ENCODE measurements at places on chromosomes 16 and 17. TPM values are rescaled to one million over a fixed set of nuclear protein-coding genes. Genes with fewer than 3 reads are reported as not detected.

DNA sequence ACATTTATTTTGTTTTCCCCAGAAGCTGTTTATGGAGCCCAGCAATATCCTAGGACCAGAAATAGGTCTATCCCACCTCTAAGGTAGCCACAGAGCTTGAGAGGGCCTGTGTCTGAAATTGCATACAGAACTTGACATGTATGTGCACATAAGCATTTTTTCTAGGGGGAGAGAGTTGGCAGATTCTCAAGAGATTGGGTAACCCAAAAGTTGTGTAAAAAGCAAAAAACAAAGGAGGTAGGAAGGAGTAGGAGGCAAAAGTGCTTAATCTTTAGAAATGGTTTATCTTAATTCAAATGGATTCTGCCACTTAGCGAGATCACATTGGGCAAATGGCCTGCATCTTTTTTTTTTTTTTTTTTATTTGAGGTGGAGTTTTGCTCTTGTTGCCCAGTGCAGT lies 3.5 kb downstream of the PLK1 start:
- DNase-seq, result no peak
- peaks cover 35% of the 10 kb centered on the region for H3K36me3 ChIP-seq
- no peaks in the 10 kb centered on the region for H3K27me3 ChIP-seq
- H3K4me1 ChIP-seq, result peaks cover 34% of the 10 kb centered on the region

DNA sequence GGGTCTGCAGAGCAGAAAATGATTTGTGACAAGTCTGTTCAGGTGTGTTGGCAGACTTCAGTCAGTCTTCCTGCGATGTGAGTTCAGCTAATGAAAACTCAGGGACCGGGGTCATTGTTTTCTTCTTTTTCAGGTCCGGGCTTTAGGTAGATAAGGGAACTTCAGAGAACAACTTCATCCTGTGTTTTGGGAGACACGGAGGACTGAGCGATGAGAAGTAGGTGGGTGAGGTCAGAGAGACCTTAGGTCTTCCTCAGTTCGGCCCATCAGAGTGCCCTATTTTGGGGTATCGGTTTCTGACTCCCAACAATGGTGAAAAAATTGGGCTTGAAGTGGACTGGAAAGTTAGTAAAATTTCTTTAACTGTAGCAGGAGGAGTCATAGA lies 88.9 kb upstream of the ATF7IP2 start:
- H3K4me3 ChIP-seq, result no peak overlapping the region
- H3K27me3 ChIP-seq, result peaks cover 4% of the 10 kb centered on the region
- no peaks in the 10 kb centered on the region for H3K4me1 ChIP-seq
- H3K27ac ChIP-seq, result no peak overlapping the region
- no peaks in the 10 kb centered on the region for H3K36me3 ChIP-seq
- no peak for DNase-seq

Gene SLFN12
- 6.6 TPM for total RNA-seq

Gene AXIN2
- 4.9 TPM for total RNA-seq

DNA sequence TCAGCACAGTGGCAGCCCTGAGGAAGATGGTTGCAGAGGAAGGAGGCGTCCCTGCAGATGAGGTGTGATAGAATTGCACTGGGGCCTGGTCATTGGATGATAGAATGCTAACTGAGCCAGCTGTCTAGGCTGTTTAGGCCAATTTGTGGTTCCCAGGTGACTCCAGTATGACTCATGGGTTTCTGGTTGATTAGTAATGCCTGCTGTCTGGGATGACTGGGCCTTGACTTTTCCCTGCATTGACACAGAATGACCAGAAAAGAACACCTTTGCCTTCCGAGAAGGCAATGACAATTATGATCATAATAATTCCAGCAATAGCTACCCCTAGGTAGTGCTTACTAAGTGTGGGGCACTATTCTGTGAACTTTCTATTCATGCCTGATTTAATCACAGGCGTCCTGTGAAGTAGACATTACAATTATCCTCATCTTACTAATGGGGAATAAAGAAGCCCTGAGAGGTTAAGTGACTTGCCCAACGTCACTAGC lies 31.5 kb downstream of the USP43 start:
- no peak overlapping the region for H3K27ac ChIP-seq
- no peak overlapping the region for H3K4me3 ChIP-seq
- H3K36me3 ChIP-seq, result no peaks in the 10 kb centered on the region
- H3K27me3 ChIP-seq, result no peaks in the 10 kb centered on the region
- no peaks in the 10 kb centered on the region for H3K4me1 ChIP-seq
- no peak for DNase-seq

DNA sequence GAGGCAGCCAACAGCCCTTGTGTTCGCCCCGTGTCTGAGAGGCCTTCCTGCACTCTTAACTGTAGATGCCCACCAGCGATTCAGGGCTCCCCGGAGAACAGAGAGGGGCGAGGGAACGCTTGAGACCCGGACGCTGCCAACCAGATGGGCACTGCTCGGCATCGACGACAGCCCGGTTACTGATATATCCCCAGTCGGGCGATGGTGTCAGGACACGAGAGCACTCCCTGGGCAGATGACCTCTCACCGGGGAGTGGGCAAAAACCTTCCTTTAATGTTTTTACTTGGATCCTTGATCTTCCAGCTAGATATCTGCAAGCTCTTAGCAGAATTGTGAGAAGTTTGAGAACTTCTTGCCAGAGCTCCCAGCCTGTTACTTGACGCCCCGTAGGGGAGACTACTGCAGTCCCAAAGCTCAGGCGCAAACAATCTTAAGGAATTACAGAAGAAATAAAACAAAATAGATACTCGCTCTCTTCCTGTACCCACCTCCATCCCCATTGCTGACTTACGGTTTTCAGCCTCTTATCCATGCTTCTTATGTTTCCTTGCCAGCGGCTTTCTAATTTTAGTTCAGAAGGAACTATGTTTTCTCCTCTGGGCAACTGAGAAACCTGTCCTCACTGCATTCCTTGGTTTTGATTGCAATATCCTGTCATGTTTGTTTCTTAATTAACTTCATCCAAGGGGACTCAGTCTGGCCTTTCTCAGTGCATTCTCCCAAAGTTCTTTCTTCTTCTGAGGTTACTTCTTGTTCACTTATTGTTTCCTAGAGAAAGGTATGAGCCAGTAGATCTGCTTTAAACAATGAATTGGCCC lies 845 bp downstream of the SP2 start:
- peak overlapping the region; percentile 90 for H3K4me3 ChIP-seq
- peaks cover 39% of the 10 kb centered on the region for H3K4me1 ChIP-seq
- H3K27me3 ChIP-seq, result peaks cover 3% of the 10 kb centered on the region
- H3K36me3 ChIP-seq, result peaks cover 20% of the 10 kb centered on the region
- DNase-seq, result no peak

GRCh38 chr16:56609463-56609921 lies 1.1 kb downstream of the MT2A start:
- H3K4me1 ChIP-seq, result peaks cover 66% of the 10 kb centered on the region
- DNase-seq, result peak; percentile 63
- peak overlapping the region; percentile 98 for H3K27ac ChIP-seq
- H3K4me3 ChIP-seq, result peak overlapping the region; percentile 97
- peaks cover 3% of the 10 kb centered on the region for H3K36me3 ChIP-seq

DNA sequence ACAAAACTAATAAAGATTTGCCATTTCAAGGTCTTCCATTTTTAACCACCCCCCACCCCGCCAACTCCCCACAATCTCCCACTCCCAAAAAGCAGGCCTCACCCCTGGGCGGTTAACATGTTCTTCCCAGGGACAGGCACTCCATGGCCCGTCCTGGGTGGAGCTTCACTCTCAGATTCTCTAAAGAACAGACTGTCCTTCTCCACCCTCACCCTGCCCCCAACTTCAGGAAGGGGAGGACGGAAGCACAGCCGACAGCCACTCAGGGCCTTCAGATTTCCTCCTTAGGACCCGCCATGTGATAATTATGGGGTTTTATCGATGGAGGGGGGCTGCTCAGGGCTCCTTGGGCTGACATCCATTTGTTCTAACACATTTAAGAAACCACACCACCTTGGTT lies 61.9 kb downstream of the ZFHX3 start:
- H3K4me1 ChIP-seq, result no peaks in the 10 kb centered on the region
- no peaks in the 10 kb centered on the region for H3K36me3 ChIP-seq
- H3K4me3 ChIP-seq, result no peak overlapping the region
- no peak for DNase-seq
- H3K27ac ChIP-seq, result no peak overlapping the region

DNA sequence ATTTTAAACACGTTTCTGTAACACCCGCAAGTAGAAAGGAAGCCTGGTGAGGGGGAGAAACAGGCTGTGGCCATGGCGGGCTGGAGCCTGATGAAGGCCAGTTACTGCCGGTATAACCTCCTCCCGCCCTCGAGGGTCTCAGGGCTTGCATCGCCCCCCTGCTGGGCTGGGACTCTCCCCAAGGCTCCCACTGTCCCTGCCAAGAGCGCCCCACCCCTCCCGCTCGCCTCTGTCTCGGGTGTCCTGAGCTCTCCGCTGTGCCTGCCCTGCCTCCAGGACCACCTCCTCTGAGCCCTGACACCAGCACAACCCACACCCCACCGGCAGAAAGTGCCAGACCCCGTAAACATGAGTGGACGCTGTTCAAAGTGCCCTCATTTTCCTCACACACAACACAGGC lies 18.7 kb downstream of the TMEM204 start:
- DNase-seq, result no peak
- peaks cover 17% of the 10 kb centered on the region for H3K36me3 ChIP-seq
- no peak overlapping the region for H3K27ac ChIP-seq
- no peaks in the 10 kb centered on the region for H3K27me3 ChIP-seq

DNA sequence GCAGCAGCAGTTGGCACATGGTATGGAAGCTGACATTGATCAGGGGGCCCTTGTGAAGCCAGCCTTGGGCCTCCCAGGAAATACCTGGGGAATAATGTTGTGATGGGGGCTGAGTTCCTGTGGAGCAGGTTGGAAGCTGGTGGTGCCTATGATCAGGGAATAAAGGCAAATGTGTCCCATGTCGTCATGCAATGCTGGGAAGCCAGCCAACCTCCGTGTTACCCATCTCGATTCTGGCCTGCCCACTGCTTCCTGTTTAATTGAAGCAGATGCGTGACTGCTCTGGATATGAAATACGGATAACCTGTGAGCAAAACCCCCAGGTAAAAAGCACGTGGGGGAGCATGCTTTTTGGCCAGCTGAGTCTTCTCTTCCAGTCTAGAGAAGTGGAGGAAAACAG lies 580.4 kb upstream of the HSBP1 start:
- no peaks in the 10 kb centered on the region for H3K36me3 ChIP-seq
- no peak for DNase-seq
- H3K27me3 ChIP-seq, result no peaks in the 10 kb centered on the region
- no peak overlapping the region for H3K4me3 ChIP-seq
- no peak overlapping the region for H3K27ac ChIP-seq

Gene SPAG7
- total RNA-seq, result 69.5 TPM

Gene ADAM11
- 0.52 TPM for total RNA-seq

- no peak overlapping the region for H3K4me3 ChIP-seq
- peaks cover 17% of the 10 kb centered on the region for H3K36me3 ChIP-seq
- H3K27me3 ChIP-seq, result no peaks in the 10 kb centered on the region
- H3K4me1 ChIP-seq, result peaks cover 17% of the 10 kb centered on the region
Observed at GRCh38 chr17:42617956-42618431, 8.5 kb downstream of the TUBG1 start.

Gene TPPP3
- not detected for total RNA-seq

- H3K27me3 ChIP-seq, result peaks cover 7% of the 10 kb centered on the region
- H3K36me3 ChIP-seq, result peaks cover 5% of the 10 kb centered on the region
- no peak for DNase-seq
- peaks cover 17% of the 10 kb centered on the region for H3K4me1 ChIP-seq
- no peak overlapping the region for H3K27ac ChIP-seq
- H3K4me3 ChIP-seq, result no peak overlapping the region
Observed at GRCh38 chr16:85963753-85964285, 64.9 kb downstream of the IRF8 start.

GRCh38 chr17:29958947-29959657 lies 17.7 kb downstream of the EFCAB5 start:
- DNase-seq, result no peak
- no peak overlapping the region for H3K4me3 ChIP-seq
- no peaks in the 10 kb centered on the region for H3K4me1 ChIP-seq
- no peaks in the 10 kb centered on the region for H3K36me3 ChIP-seq
- no peak overlapping the region for H3K27ac ChIP-seq
- peaks cover 7% of the 10 kb centered on the region for H3K27me3 ChIP-seq

Gene PRR29
- 0.44 TPM for total RNA-seq

GRCh38 chr16:54236773-54237172 lies 49.8 kb downstream of the IRX3 start:
- no peaks in the 10 kb centered on the region for H3K4me1 ChIP-seq
- no peaks in the 10 kb centered on the region for H3K27me3 ChIP-seq
- H3K4me3 ChIP-seq, result no peak overlapping the region
- no peak overlapping the region for H3K27ac ChIP-seq

DNA sequence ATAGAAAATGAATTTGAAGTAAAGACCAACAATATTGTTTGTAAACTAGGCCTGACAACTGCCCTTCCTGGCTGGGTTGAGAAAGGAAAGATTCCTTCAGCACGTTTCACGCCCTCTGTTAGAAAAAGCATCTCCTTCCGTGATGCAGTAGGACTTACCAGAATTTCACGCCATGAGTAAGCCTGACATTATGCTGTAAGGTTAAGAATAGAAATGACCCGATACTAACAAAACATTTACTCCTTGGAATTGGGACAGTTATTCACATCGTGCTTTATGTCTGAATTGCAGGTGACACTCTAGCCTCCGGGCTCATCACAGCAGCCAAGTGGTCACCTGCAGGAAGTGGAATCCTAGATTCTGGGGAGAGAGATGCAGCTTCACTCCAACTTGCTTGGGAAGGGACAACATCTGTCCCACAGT lies 17.5 kb downstream of the MARCHF10 start:
- no peaks in the 10 kb centered on the region for H3K36me3 ChIP-seq
- H3K4me1 ChIP-seq, result peaks cover 9% of the 10 kb centered on the region
- no peak for DNase-seq

- H3K4me1 ChIP-seq, result peaks cover 45% of the 10 kb centered on the region
- H3K27ac ChIP-seq, result peak overlapping the region; percentile 93
- H3K36me3 ChIP-seq, result peaks cover 18% of the 10 kb centered on the region
Observed at GRCh38 chr16:66603537-66604375, 748 bp upstream of the CMTM3 start.

- no peak overlapping the region for H3K27ac ChIP-seq
- H3K27me3 ChIP-seq, result no peaks in the 10 kb centered on the region
- H3K4me3 ChIP-seq, result no peak overlapping the region
- no peaks in the 10 kb centered on the region for H3K36me3 ChIP-seq
- peaks cover 5% of the 10 kb centered on the region for H3K4me1 ChIP-seq
Observed at GRCh38 chr16:81562926-81563325, 118.3 kb downstream of the CMIP start.

Gene KCNH4
- 1.9 TPM for total RNA-seq

Gene NGFR
- total RNA-seq, result 0.20 TPM

DNA sequence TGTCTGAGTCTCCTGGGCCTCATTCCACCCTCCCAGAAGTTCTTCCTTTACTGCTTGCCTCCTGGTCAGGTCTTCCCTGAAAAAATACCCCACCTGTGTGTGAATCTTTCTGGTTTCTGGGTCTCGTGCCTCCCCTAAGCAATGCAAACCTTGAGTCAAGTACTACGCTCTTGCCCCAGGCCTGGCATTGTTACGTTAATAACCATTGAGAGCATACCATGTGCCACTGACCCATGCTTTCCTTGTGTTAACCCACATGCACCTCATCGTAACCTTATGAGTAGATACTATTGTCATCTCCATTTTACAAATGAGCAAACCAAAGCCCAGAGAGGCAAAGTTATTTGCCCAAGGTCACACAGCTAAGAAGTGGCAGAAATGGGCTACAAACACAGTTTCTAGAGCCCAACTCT lies 25.4 kb upstream of the TOB1 start:
- no peak for DNase-seq
- H3K36me3 ChIP-seq, result no peaks in the 10 kb centered on the region
- peaks cover 18% of the 10 kb centered on the region for H3K27me3 ChIP-seq
- no peak overlapping the region for H3K4me3 ChIP-seq
- H3K27ac ChIP-seq, result no peak overlapping the region
